ENCODE measurements at places on chromosomes 1 and 21.

DNA sequence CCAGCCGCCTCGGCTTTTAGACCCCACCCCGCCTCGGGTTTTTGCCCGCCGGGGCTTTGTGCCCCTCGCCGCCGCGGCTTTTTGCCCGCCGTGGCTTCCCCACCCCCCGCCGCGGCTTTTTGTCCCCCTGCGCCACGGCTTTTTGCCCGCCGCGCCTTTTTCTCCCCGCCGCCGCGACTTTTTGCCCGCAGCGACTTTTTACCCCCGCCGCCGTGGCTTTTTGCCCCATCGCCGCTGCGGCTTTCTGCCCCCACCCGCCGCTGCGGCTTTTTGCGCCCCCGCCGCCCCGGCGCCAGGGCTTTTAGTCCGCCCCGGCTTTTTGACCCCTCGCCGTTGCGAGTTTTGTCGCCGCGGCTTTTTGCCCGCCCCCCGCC is 474.4 kb downstream of the FAM72C start:
- no peak for DNase-seq

GRCh38 chr1:20719871-20720620 is 2.2 kb upstream of the KIF17 start:
- DNase-seq, result no peak

DNA sequence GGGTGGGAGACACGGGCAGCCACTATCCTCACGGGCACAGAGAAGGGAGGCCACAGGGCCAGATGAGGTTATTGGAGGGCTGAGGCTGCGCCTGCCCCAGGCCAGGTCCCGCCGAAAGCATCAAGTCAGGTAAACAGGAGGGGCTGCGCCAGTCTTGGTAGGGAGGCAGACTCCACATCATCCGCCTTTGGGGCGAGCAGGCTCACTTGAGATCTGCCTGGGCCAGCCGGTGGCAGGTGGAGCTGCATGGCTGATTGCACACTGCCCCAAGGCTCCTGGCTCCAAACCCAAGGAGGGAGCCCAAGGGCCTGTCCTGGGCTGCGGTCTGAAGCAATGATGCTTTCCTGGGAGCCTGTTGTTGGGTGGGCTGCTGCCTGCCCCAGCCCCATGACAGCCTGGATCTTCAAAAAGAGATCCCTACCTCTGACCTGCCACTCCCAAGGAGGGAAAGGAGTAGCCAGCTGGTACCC is 4.6 kb downstream of the SMIM1 start:
- no peak for DNase-seq

GRCh38 chr1:155082301-155083051 is 3.8 kb downstream of the EFNA3 start:
- peak; percentile 47 for DNase-seq

GRCh38 chr21:44366586-44367211 is 13.3 kb downstream of the TRPM2 start:
- no peak for DNase-seq

DNA sequence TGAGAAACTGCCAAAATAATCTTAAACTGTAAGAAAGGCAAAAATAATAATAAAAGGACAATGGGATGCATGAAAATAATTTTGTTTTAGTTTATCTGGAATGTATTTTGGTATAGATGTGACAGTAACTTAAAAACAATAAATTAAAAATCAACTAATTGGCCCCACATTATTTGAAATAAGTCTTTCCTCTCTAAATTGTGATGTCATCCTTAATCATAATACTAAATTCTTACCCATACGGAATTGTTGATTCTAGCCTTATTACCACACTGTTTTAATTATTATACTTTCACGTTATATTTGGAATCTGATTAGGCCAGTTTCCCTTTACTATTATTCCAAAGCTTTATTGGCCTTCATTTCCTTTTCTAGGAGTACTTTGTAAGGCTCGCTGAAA is 7.7 kb downstream of the DESI2 start:
- DNase-seq, result no peak

GRCh38 chr1:183966487-183966886 is 71.0 kb downstream of the COLGALT2 start:
- no peak for DNase-seq

GRCh38 chr1:55197099-55197498 is 18.1 kb downstream of the USP24 start:
- no peak for DNase-seq

- peak; percentile 78 for DNase-seq
Measured at GRCh38 chr1:21270086-21270689, 20.1 kb downstream of the ECE1 start.

DNA sequence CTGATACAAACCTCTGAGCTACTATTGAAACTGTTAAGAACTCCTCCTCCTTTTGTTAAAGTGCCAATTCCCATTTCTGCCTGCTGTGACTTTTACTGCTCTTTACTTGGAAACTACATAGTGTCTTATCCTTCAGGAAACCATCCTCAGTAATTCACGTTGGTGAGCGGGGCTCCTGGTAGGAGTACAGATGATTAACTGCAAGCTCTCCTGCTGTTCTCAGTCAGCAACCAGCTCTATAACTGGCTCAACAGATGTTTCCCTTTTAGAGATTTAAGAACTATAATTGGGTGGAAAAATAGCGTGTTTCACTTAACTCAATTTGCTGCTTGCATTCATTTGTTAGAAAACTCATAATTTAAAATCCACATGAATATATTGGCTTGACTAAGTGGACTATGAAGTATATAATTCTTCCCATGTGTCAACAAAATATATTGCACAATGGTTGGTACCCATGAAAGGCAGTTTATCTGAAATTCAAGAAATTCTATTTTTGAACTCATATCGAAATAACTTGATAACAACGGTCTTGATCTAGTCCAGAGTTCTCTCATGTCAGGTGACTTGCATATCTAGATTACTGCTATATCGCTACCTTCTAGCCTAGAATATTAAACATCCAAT is 574.0 kb downstream of the KCNT2 start:
- no peak for DNase-seq

- DNase-seq, result no peak
Measured at GRCh38 chr1:36805979-36806640, 228.2 kb downstream of the GRIK3 start.

- no peak for DNase-seq
Measured at GRCh38 chr1:4273243-4273642, 373.2 kb upstream of the C1orf174 start.

DNA sequence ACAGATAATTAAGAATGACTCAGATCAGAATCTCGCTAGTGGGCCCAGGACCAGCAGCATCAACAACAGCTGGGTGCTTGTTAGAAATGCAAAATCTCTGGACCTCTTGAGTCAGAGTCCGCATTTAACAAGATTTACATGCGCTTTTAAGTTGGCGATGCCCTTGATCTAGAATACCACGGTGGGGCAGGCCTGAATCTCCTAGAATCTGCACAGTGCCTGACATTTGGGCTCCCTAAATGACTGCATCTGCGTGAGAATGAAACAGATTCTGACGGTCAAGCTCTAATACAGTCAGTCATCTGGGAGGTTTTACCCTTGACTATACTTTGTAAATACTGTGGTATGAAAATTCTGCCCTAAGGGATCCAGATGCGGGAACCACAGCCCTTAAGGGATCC is 17.2 kb upstream of the RAB29 start:
- peak; percentile 47 for DNase-seq

- no peak for DNase-seq
Measured at GRCh38 chr1:84376000-84376910, 22.0 kb upstream of the DNASE2B start.

- no peak for DNase-seq
Measured at GRCh38 chr1:92503043-92503925, 16.6 kb upstream of the GFI1 start.

GRCh38 chr1:89001510-89001909 is 9.1 kb upstream of the KYAT3 start:
- DNase-seq, result no peak

DNA sequence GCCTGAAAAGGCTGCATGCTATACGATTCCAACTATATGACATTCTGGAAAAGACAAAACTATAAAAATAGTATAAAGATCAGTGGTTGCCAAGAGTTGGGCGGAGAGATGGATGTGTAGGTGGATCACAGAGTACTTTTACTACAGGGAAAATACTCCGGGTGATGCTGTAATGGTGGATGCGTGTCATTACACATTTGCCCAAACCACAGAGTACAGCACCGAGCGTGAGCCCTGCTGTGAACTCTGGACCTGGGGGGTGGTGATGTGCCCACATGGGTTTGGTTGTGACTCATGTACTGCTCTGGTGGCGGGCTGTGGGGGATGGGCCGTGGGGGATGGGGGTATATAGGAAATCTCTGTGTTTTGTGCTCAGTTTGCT is 162.7 kb upstream of the COL6A1 start:
- DNase-seq, result no peak

- no peak for DNase-seq
Measured at GRCh38 chr1:172279939-172280636, 140.4 kb upstream of the C1orf105 start.

DNA sequence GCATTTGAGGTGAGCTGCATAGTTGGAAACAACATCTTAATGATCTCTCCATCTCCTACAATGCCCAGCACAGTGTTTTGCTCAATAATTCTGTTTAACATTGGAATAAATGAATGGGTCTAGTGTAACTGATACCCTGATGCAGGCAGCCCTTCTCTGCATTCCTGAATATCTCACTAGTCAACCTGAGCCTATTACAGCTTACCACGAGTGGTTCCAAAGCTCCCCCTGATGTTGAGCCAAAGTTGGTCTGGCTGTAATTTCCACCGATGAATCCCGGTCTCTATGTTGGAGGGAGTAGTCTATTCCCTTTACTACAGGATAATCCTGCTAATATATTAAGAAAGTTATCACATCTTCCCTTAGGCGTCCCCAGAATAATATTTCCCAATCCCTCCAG is 63.8 kb downstream of the ZBTB18 start:
- no peak for DNase-seq

GRCh38 chr21:27795418-27795817 is 828.5 kb upstream of the ADAMTS5 start:
- no peak for DNase-seq

GRCh38 chr1:207308451-207309190 is 12.9 kb upstream of the CD55 start:
- DNase-seq, result no peak

GRCh38 chr1:206415942-206416341 is 54.3 kb upstream of the IKBKE start:
- DNase-seq, result no peak

DNA sequence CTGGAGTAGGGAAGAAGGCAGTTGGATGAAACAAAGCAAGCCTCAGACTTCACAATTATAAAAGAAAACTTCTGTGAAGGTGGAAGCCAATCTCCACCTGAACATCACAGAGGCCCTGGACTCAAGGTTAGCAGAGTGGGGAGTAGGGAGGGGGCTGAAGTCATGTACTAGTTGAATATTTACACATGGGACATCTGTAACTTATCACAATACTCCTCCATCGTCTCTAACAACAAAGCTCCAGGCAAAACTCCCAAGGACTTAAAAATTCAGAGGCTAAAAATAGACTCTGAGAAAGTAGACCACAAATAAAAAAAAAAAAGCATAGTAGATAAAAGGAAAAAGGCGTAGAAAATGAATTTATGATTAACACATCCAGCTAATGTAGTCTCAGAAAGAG is 326.3 kb upstream of the PKN2 start:
- DNase-seq, result no peak

- DNase-seq, result no peak
Measured at GRCh38 chr1:1067860-1068516, 6.1 kb downstream of the RNF223 start.

GRCh38 chr21:14600569-14601297 is 54.6 kb upstream of the SAMSN1 start:
- DNase-seq, result no peak

DNA sequence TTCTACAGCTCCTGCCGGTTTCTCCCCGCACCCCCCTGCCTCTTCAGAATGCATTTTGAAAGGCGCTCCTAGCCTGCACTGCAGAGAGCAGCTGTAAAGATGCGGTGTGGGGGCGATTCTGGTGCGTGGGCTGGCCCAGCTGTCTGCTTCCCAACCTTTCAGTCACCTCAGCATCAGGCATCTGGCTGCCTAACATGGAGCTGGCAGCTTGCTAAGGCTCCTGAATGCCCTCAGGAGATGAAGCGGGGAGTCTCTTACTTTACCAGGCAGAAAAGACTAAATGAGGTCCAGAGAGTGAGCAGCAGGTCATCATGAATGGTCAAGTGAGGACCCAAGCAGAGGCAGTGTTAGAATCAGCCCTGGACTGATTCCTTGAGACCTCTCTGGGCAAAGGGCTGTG is 8.7 kb downstream of the IER5 start:
- DNase-seq, result no peak

DNA sequence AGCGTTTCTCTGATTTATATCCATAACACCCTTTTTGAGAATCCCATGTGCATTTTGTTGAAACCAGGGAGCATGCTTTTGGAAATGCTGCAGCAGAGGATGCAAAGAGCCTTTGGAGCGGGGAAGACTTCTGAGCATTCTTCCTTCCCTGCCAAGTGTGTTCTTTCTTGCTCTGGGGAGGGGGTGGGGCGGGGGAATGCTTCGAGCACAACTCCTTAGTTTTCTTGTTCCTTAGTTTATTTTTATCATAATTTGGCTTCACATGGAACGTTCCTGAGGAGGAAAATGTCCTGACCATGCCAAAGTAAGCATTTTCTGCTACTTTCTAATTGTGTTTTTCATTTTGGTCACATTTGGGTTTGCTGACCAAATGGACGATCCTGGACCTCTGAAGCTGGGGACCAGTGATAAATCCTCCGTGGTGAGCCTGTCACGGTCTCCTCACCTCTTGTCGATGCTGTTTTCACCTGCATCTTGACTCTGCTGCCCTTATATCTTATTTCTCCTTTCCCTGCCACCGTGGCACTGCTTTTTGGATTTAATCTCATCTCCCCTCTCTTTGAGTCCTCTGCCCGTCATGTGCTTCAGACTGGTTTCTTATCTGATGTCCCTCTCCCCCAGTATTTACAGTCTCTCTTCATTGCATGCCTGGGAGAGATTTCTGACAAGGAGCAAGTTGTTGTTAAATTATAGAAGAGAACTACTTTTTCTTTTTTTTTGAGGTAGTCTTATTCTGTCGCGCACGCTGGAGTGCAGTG is 2.4 kb downstream of the CTPS1 start:
- DNase-seq, result no peak

DNA sequence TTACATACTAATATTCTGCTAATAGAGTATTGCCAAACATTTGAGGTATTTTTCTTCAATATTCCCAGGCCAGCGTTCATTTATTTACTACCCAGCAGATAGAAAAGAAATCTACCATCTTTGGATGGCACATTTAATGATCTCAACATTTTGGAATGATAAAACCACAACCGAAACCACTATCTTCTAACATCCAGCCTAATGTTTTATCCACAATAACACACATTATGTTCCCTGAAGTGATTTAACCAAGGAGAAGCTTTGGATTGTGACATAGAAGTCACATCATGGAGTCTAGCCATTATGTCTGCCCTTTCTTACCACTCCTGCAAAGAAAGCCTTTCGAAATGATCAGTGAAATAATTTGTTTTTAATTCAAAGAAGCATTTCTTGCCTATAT is 497.1 kb upstream of the PLXNA2 start:
- DNase-seq, result no peak

DNA sequence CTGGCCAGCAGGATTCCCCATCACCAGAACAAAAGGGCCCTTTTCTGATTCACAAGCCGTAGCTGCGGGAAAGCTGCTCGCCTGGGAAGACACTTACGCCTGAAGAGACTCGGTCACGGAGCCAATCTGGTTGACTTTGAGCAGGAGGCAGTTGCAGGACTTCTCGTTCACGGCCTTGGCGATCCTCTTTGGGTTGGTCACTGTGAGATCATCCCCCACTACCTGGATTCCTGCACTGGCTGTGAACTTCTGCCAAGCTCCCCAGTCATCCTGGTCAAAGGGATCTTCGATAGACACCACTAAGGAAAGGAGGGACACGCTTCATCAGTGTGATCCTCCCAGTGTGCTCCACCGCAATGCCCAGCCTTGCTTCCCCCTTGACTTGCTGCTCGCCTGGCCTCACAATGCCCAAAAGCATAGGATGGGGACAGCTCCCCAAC is 14.7 kb downstream of the ENO1 start:
- DNase-seq, result no peak

- peak; percentile 86 for DNase-seq
Measured at GRCh38 chr21:41283211-41283818, 33.3 kb upstream of the FAM3B start.

All from NAMALWA (cell line).